Kasumi-1 (cell line): ENCODE measurements at places on chromosomes 7 and 10.
A peak's percentile ranks its signal among the peaks of the same experiment; 100 is the strongest.

- DNase-seq: no peak
These were observed 101.5 kb upstream of the NPVF start for GRCh38 chr7:25329815-25330214.

- DNase-seq: no peak
These were observed 12.5 kb downstream of the ZNF365 start for GRCh38 chr10:62386356-62387320.

GRCh38 chr7:19118636-19119371, 1.4 kb upstream of the TWIST1 start:
- DNase-seq: no peak

DNA sequence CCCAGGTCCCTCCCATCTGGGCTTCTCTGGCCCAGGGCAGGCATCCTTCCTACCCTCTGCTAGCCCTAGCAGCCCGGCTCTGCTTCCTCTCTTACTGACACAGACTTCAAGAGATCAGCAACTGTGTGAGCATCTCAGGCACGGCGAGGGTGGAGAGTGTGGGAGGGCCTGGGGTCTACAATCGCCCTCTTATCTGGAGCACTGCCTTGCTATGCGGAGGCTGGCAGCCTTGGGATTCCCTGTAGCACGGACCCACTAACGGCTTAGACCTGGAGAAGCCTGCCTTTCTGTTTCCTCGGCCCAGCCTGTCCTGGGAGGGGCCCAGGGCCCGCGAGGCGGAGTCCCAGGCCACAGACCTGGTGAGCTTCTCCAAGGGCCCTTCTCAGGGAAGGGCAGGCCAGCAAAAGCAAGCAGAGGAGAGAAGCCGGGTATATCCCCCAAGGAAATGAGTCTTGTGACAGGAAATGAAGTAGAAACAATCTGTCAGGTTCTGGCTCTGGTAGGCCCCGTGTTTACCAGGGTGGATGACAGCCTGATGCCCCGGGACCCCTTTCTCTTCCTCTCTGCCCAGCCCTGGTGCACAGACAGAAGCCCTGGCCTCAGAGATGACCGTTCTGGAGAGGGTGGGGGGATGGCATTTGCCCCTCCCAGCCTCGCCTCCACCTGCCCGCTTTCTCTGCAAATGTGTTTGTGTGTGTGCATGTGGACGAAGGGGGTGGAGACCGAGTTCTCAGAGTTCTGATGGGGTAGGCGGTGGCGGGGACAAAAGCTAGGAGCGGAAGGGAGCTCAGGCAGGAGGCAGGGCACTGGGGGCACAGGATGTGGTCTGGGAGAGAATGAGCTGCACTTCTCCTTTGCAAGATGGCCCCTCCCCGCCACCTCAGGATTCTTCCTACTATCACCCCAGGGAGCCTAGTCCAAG, 2.5 kb downstream of the LRCH4 start:
- DNase-seq: peak; percentile 98

DNA sequence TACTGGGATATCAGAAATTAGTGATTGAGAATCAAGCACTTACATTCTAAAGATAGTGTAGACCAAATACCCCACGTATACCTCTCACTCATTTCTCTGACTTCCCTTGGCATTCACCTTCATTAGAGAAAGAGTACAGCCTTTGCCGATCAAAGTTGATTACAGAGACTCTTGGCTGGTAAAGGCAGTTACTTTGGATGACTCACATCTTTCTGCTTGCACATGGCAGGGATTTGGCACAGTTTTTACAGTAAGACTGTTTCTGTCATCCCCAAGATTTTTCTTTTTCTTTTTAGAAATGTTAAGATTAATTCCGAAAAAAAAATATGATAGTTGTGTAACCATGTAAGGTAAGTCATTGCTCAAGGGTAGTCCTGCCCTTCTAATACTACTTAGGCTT, 143.0 kb downstream of the TSPAN12 start:
- DNase-seq: no peak

DNA sequence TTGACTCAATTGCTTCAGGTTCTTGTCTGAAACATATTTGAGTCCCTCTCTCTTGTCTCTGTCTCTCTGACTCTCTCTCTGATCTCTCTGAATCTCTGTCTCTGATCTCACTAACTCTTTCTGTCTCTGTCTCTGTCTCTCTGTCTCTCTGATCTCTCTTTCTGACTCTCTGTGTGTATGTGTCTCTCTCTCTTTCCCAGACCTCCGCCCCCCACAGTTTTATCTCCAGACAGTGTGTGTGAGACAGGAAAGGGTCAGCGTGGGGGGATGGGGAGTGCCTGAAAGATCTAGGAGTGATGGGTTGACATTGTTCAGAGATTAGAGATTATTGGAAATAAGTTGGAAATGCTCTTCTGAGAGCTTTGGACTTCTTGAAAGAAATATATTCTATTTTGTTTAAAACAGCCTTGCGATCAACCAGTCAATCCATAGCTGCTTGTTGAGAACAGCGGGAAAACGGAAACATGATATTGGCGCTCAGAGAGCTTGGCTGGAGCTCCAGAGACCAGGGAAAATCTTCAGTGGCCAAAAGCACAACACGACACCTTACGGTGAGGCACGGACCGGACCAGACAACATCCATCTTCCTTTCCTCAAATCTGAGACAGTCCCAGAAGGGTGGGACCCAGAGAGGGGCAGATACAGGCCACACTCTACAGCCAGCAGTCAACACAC, 35.5 kb downstream of the CALML3 start:
- DNase-seq: no peak

DNA sequence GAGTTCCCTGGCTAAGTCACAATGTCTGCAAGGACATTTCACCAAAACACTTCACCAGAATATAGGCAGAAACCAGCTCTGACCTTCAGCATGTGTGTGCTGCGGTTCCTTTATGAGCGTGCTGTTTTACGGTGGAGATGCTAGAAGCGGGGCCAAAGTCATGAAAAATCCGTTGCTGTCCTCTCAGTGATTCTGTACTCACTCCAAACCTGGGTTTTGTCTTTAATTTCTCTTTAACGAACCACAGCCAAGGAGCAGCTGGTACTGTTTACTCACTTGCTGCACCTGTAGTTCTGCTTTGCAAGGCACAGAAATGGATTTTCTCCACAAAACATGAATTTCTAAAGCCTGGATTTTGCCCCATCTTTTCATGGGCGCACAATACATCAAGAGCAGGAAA, 639.9 kb downstream of the PHTF2 start:
- DNase-seq: no peak

DNA sequence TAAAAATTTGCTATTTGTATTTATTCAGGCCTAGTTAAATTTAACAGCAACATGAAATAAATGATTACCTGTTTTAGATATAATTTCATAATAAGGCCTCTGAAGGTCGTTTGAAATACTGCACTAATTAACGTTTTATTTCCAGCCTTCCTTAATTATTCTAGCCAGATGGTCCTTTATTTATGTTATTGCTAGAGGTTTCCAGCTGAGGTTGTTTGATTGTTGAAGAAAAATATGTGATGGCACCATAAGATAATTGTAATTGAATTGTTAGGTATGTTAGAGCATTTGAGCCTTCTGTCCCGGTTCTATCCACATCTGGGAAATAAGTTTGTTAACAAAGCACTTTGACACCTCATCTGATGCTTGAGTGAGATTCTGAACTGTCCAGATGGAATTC, 556.1 kb downstream of the ATRNL1 start:
- no peak for DNase-seq

DNA sequence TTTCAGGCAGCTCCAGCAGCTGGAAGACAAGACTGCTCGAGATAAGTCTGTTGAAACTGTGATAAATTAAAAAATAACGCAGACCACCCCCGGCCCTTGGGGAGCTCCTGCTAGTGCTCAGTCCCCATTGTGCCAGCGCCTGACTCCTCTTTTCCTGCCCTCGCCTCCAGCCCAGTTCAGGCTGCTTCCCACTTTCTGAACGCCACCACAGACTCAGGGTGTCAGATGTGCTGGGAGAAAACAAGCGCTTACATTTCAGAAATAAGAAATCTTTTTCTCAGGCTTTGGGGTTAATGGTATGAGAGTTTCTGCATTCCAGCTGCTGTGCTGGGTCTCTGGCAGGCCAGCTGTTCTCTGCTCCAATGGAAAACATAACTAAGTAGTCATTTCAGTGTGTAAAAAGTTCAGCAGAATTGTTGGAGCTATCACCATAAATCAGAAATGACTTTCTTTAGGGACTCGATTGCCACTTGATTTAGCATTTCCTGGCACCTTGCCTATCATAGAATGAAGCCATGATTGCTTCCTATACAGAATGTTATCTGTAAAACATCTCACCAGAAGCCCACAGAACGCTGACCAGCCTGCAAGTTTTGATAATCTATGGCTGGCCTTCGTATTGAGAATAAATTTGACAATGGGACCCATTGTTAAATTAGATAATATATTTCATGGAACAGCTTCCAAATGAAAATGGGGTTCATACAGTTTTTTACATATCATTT, 257.0 kb upstream of the ZNF32 start:
- no peak for DNase-seq

- peak; percentile 27 for DNase-seq
These were observed 81.3 kb downstream of the ITGB8 start for GRCh38 chr7:20412032-20412431.

DNA sequence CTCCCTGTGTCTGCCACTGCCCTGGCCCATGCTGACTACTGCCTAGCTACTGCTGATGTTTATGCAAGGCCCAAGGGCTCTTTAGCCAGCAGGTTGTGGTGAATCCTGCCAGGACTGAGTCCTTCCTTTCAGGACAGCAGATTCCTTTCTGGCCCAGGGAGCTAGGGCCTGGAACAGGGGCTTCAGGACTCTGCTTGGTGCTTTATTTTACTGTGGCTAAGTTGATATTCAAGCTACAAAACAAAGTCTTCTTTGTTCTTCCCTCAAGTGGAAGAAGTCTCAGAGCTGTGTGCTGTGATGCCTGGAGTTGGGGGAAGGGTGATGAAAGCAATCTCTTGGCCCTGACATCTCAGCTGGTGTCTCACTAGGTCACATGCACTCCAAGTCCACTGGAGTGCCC, 66.2 kb upstream of the NME8 start:
- no peak for DNase-seq

DNA sequence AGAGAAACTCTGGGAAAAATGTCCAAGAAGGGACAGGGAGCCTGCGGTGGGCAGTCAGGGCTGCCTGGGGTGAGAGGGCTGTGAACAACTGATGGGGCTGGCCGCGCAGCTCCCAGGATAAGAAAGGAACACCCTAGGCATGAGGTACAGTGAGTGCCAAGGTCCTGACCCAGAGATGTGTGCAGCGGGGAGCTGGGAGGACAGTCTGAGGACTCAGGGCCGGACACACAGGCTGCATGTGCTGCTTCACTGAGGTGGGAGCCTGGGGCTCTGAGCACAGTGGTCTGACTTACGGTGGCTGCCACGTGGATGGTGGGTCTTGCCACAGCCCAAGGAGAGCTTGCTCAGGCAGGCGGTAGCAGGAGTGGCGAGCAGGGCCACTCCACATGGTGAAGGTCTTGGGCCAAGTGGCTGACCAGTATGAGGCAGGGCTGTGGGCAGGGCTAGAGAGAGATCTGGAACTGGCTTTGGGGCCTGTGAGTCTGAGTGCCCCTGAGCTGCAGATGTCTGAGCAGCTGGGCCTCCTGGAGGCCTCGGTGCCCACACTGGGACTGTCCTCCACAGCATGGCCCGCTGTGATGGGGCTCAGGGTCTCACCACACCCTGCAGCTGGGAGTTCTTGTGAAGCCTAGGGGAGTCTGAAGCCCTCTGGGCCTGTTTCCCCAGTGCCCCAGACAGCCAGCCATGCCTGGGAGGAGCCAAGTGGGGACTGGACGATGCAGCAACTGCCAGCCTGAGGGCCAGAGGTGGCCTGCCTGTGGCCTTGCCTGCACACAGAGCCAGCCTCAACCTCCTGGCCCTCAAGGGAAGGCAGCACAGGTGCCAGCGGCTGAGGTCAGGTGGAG, 60.3 kb downstream of the RASGEF1A start:
- no peak for DNase-seq

DNA sequence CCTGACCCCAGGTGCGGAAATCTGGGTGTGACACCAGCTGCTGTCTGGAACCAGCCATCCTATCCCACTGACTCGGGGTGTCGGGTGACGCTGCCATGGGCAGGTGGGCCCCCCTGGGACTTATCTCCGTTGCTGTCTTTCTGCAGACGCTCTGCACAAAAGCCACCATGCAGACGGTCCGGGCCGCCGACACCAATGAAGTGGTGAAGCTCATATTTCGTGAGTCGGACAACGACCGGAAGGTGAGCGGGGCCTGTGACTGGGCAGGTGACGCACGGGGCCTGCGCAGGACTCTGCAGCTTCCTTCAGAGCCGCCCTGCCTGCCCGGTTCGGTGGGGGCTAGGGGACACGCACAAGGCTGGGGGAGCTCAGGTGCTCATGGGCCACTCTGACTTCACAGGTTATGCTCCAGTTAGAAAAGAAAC, 36.6 kb downstream of the NKX6-2 start:
- DNase-seq: no peak

GRCh38 chr7:134535272-134535918, 8.0 kb downstream of the AKR1B10 start:
- no peak for DNase-seq

- DNase-seq: no peak
These were observed 16.2 kb downstream of the CSTF2T start for GRCh38 chr10:51683031-51683691.

DNA sequence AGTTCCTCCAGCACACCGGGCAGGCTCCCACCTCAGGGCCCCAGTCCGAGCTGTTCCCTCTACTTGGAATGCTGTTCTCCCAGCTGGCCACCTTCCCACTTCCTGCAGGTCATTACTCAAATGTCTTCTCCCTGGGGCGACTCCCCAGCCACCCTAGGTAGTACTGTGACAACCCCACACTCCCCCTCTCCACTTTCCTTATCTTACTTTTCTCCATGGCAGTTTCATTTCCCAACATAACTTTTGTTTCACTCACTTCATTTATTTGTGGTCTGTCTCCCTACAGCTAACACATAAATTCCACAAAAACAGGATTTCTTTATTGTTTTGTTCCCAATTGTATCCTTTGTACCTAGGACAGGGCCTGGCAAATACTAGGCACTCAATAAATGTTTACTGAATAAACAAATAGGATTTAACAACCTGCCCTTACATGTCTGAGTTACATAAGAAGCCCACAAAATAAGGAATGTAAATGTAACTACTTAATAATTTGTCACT, 76.5 kb downstream of the JAZF1 start:
- no peak for DNase-seq

GRCh38 chr7:139721821-139722220, 56.0 kb downstream of the HIPK2 start:
- DNase-seq: no peak

DNA sequence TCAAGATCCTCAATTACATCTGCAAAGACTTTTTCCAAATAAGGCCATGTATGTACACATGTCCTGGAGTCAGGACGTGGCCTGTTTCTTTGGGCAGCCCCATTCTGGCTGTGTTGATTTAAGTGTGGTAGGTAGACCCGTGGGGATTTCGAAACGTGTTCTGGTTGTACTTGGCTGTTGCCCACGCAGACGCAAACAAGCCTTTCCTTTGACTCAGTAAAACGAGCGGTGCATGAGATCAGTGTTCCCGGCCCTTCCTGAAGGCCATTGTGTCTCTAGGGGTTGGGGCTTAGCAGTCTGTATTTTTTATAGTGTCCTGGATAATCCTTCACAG, 64.8 kb upstream of the DNAJB6 start:
- no peak for DNase-seq

GRCh38 chr7:39085590-39086049, 107.9 kb downstream of the POU6F2 start:
- no peak for DNase-seq

- DNase-seq: no peak
These were observed 11.1 kb upstream of the SGCE start for GRCh38 chr7:94666879-94667587.

GRCh38 chr7:129423700-129424410, 10.4 kb upstream of the STRIP2 start:
- DNase-seq: no peak
